ENCODE measurements at places on chromosomes 5 and 9.

- no peak for DNase-seq
These were observed 9.8 kb downstream of the PDLIM4 start for GRCh38 chr5:132267166-132267739.

- DNase-seq, result no peak
These were observed 84.4 kb downstream of the INSYN2B start for GRCh38 chr5:169895926-169896325.

- no peak for DNase-seq
These were observed 102.2 kb downstream of the APTX start for GRCh38 chr9:32899181-32899580.

DNA sequence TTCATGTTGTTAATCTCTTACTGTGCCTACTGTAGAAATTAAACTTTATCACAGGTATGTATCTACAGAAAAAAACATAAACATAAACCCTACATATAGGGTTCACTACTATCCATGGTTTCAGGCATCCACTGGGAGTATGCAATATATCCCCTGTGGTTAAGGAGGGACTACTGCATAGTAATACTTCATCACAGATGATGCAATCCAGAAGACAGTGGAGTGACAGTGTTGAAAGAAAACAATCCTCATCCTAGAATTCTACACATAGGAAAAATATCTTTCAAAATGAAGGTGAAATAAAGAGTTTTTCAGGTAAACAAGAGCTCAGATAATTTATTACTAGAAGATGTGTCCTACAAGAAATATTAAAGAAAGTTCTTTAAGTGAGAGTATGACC lies 105.9 kb downstream of the HOMER1 start:
- no peak for DNase-seq

GRCh38 chr9:82492274-82492673 lies 503.7 kb downstream of the SPATA31D1 start:
- DNase-seq, result no peak

DNA sequence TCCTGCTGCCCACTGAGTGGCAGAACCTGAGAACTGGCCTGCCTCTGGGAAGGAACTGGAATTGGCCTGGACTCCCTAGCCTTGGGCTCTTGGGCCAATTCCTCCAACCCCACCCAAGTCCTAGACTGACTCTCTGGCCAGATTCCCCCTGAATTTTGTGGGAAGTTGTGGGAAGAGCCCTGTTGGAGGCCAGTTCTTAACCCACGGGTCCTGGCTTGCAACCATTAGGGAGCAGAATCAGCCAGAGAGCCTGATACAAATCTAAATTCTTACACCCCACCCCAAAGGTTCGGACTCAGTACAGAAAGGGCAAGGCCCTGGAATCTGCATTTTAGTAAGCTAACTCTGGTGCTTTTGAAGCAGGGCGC lies 125.3 kb upstream of the SLC25A48 start:
- no peak for DNase-seq

GRCh38 chr5:37165761-37166160 lies 83.4 kb downstream of the CPLANE1 start:
- no peak for DNase-seq

DNA sequence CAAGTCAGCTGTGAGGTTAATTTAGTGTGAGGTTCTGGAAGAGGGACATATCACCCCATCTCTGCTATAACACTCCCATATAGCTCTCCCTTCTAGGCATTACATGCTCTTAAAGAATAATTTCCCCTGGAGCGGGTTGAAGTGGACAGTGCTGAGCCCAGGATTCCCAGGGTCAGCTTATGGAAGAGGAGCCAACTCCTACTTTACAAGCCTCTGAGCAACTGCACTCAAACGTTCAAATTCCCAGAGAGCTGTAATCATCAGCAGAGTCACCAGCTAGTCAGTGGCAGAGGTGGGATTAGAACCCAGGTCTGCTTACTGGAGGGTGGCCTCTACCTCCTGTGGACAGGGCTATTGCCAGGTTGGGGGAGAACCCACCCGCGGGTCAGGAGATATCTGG lies 1.4 kb downstream of the NEURL1B start:
- DNase-seq, result no peak

DNA sequence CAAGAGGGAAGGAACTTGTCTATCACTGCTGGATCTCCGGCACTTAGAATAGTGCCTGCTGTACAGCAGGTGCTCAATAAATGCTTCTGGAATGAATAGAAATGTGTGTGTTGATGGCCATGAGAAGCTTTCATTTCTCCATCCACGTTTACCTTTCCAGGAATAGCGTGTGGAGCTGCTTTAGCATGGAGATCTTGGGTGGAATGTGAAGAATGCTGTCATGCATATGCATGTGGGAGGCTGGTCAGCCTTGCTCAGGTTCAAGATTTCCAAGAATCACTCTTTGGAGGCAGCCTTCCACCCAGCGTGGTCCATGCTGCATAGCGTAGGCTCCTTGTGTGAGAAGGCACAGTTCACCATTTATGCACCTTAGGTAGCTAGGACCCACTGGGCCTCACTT lies 19.2 kb downstream of the COL15A1 start:
- peak; percentile 73 for DNase-seq

DNA sequence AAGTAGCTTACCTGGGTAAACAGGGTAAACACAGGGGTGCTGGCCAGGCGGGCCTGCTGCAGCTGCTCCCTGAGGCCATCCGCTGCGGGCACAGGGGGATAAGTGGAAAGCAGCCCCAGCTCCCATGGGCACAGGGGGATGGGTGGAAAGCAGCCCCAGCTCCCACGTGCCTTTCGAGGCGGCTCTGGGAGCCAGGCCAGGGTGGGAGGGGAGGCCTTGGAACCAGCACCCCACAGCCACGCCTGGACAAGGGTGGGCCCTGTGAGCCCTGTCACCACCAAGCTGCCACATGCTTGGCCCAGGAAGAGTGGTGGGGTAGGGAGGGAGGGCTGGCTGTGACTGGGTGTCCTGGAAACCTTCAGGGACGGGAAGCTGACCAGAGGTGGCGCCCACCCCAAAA lies 7.8 kb upstream of the CARD9 start:
- no peak for DNase-seq

GRCh38 chr5:60540856-60541805 lies 158.8 kb downstream of the DEPDC1B start:
- DNase-seq, result peak; percentile 28

- peak; percentile 78 for DNase-seq
These were observed 71.3 kb downstream of the TMC1 start for GRCh38 chr9:72592502-72593403.

DNA sequence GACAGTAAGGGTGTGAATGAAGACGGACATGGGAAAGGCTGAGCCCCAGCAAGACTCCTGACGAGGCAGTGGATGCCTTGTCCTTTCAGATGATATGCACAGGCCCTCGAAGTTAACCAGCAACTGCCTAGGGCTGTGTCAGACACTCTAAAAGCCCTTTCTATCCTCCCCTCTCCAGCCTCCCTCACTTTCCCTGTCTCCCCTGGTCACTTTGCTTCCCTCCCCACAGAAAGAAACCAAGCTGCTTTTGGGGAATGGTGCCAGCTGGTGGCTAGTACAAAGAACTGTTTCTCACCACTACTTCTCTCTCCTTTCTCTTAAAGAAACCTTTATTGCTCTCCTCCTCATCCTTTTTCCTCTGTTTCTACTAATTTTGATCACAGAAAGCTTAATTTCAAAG lies 21.4 kb downstream of the LHFPL2 start:
- DNase-seq, result no peak

- no peak for DNase-seq
These were observed 101.1 kb upstream of the GNAQ start for GRCh38 chr9:78132701-78133058.

DNA sequence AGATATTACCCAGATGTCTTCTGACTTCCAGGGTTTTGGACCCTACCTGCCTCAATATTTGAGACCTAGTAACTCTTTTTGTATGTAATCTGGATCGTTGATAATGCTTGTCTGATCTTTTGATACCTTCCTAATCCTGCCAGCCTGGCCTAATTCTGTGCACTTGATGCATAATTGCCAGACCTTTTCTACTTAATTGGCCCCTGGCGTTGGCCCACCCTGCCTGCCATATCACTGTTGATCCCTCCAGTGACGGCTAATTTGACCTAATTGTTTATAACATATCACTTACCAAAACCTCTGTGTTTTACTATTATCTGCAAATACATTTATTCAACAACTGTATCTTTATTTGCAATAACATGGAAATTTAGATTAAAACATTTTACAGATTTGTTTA lies 49.0 kb downstream of the SLC44A1 start:
- no peak for DNase-seq

DNA sequence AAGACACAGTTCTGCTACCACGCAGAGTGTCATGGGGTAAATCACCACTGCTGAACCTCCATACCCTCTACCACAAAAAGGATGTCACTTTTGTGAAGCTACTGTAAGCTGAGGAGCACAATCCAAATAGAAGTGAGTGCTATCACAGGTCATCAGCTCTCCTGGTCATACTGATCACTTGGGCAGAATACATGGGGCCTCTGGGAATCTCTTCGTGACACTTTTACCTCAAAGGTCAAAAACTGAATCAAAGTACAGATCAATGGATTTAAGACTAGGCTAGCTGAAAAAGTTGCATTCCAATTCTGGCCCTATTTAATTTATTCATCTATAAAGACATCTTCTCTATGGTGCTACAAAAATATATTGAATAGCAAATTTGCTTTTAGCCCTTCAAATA lies 115.5 kb downstream of the MPDZ start:
- no peak for DNase-seq

GRCh38 chr5:147481376-147481775 lies 28.5 kb downstream of the DPYSL3 start:
- DNase-seq, result no peak

DNA sequence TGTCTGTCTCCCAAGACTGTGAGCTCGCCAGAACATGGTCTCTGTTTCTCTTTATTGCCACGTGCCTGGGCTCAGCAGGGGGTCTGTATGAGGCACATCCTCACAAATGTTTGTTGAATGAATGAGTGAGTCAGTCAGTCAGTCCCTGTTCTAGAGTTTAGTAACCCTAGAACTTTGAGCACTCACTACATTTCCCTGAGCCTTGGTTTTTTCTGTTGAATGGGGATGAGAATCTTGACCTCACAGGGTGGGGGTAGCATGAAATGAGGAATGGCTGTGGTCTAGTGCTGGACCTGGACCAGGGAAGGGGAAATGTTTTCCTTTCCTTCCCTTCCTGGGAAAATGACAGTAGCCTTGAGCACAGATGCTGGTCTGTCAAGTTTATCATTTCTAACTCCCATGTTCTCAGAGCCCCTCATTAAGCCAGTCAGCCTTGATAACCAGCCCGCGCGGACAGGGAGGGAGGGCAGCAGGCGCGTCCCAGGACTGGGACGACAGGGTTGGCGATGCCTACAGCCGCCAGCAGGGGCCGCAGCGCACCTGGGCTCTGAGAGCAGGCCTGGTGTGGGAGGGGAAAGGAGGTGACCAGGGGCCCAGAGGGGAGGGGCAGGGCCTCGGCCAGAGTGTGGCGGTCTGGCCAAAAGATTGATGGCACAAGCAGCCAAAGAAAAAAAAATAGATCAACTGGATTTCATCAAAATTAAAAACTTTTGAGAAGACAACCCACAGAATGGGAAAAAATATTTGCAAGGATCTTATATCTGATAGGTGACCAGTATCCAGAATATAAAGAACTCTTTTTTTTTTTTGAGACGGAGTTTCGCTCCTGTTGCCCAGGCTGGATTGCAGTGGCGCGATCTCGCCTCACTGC lies 24.1 kb upstream of the WNK2 start:
- DNase-seq, result peak; percentile 95

DNA sequence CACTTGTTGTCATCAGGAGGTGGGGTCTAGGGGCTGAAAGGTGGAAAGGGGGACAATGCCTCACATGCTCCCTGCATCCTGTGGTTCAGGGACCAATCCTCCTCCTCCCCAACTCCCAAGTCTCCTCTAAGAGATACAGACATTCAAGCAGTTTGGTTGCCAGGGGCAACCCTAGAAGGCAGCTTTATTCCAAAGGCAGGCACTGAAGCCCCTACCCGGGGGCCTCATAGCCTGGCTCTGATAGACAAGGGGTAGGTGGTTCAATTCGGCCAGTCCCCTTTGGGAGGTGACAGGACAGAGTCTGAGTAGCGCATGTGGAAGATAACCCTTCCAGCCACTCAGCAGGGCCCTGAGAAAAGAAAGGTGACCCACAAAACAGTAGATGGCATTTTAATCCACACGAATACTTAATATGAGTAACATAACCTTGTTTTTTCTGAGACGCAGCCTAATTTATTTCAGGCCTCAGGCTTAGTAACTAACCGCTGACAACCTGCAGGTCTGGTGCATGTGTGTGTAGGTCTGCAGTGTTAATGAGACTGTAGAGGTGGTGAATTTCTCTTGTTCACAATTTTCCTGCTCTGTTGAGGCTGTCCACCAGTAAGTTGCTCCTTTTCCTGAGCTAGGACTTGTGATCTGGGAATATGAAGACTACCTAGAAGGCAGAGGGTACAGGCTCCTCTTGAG lies 31.3 kb upstream of the HSPA9 start:
- no peak for DNase-seq
